ENCODE measurements at places on chromosomes 1 and 21.

DNA sequence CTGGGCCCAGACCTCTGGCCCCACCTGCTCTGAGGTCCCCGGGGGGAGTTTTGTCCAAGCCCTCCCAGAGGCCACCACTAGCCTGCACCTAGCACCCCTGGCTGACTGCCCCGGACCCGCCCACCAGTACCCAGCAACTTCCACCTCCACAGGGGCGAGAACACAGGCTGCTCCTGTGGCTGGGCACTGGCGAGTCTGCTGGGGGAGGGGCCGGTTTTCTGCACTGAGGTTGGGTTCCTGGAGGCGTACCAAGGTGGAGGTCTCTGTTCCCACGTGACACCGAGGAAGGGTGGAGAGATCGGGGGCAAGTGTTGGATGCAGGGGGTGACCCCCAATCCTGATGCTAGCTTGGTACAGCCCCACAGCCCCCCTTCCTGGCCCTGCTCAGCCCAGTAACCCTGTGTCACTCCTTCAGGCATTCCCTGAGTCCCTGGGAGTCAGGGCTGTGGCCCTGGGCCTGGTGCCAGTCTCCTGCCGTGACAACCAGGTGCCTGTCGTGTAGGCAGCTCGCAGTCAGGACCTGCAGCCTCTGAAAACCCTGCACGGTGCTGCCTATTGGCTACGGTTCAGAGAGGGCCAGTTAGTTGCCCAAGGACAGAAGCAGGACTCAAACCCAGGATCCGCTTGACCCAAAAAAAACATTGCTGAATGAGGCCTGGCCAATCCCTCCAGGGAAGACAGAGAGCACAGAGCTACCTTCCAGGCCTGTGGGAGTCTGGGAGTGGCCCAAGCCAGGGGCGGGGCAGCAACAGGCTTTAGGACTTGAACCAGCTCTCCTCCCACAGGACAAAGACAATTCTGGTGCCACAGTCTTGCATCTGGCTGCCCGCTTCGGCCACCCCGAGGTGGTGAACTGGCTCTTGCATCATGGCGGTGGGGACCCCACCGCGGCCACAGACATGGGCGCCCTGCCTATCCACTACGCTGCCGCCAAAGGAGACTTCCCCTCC is 3.1 kb downstream of the ESPN start:
- no peak for DNase-seq

DNA sequence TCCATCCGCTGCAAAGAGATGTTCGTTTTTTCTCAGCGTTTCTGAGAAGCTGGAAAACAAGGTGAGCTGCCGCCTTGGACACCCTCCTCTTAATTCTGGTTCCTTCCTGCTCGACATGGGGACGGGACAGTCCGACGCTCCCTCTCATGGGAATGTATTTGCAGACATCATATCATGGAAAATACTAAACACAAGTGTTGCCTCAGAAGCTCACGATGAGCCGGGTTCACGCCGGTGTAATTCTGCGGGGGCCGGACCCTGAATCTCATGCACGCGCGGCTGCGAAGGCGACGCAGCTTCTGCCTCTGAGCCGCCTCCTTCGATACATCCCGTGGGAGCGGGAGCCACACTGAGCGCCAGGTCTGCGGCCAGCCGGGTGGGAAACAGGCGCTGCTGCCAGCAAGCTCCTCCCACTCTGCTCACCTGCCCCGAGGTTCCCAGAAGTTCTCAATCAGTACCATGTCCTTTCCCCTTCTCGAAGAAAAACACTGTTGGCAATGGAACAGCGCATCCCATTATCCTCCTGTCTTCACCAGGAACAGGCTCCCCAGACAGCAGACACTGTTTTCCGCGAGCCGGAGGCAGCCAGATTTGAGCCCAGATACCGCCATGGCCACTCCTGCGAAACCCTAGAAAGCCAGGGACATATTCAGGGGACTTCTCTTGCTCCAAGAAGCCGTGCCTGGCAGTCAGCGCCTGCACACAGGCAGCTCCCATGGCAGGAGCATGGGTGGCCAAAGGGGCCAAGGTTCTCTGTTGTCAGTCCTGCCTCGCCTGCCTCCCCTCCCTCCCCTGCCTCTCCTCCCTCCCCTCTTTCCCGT is 98.0 kb downstream of the WDR4 start:
- DNase-seq, result peak; percentile 86

GRCh38 chr1:226309398-226310244 is 657 bp upstream of the LIN9 start:
- peak; percentile 23 for DNase-seq

DNA sequence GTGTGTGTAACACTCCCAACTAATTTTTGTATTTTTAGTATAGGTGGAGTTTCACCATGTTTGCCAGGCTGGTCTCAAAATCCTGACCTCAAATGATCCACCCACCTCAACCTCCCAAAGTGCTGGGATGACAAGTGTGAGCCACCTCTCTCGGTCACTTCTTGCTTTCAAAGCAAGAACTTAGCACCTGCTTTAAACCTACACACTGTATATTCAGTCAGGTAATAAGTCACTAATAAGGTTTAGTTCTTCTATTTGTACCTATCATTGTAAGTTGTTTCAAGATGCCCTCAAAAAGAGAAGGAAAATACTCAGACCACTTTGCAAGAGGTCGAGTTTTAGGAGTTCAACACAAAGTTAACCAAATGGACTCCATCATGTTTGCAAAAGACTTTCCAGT is 431.3 kb downstream of the MRPL39 start:
- DNase-seq, result no peak

DNA sequence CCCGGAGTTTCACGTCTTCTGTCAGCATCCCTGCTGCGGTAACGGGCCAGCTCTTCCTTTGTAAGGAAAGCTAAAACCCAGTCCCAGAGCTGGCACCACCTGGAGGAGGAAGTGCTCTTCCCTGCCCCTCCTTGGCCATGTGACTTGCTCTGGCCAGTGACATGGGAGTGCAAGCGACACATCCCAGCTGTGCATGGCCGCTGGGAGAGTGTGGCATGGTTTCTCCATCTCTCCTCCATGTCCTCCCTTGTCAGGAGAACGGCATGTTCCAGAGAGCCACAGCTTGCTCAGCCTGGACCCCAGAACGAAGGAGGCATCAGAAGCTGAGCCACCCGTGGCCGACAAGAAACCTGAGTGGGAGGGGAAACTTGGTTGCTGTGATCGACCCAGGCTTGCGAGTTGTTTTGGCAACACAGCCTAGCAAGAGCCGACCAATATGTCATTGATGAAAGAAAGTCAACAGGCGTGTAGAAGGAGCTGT is 2.7 kb upstream of the PRXL2B start:
- peak; percentile 59 for DNase-seq

DNA sequence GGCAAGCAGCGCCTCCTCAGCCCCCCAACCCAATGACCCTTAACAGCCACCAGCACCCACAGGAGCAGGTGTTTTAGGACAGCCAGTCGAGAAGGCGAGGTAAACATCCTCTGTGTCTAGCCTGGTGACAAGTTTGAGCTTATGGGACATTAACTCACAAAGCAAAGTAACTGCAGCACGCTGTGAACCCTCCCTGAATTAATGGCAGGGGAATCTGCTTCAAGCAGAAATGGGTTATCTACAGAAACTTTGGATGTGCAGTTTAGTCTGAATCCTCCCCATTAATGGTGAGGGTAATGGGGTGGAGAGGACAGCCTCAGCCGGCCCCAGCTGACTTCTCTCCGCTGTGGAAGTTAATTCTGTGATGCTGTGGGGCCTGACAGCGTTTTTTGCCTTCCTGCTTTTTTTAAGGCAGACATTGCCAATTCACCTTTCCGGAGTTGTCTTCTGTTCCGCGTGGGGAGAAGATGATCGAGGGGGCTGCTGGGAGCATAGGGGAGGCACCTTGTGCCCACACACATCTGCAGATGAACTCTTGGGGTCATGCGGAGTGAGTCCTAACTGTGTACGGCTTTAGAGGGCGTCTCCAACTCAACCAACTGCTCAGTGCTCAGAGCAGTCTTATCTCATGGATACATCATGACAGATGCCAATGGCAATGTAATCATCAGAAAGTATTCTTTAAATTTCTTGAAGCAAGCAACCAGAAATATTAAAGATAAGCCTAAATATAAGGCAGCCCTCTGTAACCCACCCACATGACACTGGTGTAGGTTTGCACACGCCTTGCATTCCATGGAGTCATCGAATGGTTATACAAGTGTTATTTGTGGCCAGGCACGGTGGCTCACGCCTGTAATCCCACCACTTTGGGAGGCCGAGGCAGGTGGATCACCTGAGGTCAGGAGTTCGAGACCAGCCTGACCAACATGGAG is 41.0 kb downstream of the POFUT2 start:
- DNase-seq, result no peak

- no peak for DNase-seq
These were observed 43.4 kb upstream of the PIGV start for GRCh38 chr1:26744075-26744959.

GRCh38 chr1:16397120-16397519 is 30.1 kb downstream of the SZRD1 start:
- no peak for DNase-seq

DNA sequence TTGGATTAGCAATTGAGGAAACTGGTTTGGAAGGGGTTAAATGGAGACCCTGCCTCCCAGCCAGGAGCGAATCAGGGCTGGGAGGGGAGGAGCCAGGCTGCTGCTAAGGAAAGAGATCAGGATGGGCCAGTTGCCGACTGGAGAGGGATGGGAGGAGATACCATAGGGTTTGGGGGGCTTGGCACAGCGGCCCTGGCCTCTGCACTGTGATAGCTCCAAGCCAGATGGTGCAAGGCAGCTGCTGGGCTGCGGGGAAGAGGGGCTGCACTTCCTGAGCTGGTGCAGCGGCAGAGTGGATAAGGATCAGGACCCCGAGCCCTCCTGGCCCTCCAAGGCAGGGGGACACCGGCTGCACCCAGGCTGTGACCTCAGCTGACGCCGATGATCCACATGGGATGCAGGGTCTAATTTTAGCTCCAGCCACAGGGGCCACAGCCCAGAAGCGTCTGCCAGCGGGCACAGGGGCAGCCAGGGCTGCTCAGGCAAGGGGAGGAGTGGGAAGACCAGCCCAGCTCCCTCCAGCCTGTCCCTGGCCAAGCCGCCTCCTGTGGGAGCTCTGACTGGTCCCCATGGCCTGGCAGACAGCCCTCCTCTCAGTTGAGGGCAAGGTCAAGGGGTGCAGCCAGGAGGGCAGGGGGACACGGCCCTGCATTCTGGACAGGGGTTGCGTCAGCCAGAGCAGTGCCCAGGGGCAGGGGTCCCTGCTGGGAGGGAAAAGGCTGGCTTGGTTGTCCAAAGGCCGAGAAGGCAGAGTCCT is at the start of gene EXTL1:
Gene EXTL1, plus strand, starts transcription at position 129 of the 757 bp plus-strand sequence. CDS start 872 bp downstream, outside the sequence.
- no peak for DNase-seq

DNA sequence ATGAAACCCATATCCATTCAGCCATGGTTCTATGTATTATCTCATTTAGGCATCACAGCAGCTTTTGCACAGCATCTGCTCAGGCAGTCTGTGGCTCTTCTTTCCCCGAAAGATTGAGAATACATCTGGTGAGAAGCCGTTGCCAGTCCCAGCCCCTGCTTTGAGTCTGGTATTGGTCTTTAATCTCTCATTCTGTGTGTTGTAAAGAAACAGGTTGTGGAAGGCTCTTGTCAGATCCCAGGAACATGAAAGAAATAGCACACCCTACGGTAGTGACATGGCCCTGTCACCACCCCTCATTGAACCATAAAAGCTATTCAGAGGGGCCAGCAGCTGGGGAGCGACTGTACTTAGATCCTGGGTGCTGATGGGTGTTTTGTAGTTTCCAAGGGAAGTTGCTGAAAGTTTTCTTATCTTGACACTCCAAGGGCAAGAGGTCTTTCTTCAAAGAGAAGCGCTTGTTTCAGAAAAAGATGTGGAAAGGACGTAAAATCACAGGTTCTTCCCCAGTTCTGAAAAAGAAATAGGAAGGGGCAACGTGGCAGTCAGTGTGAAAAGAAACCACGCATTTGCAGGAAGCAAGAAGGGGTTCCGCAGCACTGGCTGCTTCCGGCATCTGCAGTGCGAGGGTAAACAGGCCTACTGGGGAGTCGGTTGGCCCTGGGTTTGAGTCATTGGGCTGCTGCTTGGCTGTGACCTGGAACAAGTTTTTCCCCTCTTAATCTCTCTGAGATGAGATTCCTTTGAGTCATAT is 145.0 kb downstream of the DHRS3 start:
- no peak for DNase-seq

DNA sequence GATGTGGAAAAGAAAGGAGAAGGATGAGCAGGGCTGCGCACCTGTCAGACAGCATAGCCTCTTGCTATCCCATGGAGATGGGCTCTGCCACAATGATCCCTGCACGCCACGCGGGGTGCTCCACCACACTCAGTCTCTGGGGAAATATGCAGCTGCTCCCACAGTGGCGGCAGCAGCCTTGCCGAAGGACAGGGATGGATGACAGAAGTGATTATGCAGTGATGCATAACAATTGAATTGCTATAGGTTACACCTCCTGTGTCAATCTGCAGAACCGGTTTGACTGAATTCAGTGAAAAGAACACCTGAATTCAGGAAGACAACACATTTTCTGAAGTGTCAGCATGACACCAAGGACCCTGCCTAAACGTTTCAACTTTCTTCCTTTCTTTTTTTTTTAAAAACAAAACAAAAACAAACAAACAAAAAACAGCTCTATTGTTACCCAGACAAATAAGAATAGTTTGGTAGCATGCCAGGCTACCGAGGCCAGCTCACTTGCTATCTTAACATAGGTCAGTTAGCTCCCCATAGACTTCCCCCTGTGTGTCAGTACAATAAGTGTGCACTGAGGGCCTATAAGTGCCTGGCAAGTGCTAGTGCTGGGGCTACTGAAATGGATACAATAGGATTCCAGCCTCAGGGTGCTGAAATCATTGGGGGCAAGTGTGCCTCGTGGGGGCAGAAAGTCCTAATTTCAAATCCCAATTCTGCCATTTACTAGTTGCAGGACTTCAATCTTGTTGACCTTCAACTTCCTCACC is 127.6 kb upstream of the LMO4 start:
- DNase-seq, result peak; percentile 86

DNA sequence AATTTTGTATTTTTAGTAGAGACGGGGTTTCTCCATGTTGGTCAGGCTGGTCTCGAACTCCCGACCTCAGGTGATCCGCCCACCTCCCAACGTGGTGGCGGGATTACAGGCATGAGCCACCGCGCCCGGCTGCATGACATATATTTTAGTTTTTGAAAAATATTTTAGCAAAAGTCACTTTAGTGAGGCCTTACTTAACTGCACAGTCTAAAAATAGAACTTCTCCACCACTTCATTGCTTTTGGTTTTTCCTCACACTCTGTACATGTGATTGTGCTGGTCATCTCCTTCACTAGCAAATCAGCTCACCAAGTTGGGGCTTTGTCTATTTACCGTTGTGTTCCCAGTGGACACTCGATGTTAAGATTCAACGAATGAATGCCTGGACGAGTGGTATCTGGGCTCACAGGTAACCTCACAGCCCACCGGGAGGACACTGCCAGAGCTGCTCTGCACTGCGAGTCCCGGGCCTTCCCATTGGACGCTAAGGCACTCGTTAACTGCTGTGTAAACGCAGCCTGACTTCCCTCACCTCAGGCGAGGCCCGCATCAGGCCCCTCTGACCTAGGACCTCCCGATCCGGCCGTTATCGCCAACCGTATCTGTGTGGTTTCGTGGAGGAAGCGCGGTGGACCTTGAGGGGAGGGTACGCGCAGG is 14.0 kb upstream of the ZNF692 start:
- DNase-seq, result peak; percentile 55
